ENCODE measurements at places on chromosomes 7 and 10.

GRCh38 chr10:111762114-111762513 is 421.5 kb downstream of the GPAM start:
- no peak for DNase-seq

DNA sequence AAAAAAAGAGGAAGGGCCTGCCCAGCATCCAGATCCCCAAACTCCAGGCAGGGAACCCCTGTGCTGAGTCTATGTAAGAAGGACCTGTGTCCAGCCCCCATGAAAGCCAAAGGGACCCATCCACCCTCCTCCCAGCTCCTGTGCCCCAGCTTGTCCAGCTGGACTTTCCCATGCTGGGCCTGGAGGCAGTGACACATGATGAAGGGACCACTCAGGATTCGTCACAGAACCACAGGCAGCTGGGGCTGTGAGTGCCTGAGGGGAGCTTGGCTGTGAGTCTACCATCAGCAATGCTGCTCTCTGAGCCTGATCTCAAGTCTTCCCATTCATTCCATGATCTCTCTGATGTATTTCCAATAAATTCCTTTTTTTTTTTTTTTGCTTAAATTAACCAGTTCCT is 36.2 kb upstream of the MNX1 start:
- no peak for DNase-seq

- DNase-seq: no peak
Observed at GRCh38 chr10:52615756-52616394, 156.7 kb downstream of the MBL2 start.

- DNase-seq: no peak
Observed at GRCh38 chr7:76330261-76330660, 27.8 kb downstream of the HSPB1 start.

DNA sequence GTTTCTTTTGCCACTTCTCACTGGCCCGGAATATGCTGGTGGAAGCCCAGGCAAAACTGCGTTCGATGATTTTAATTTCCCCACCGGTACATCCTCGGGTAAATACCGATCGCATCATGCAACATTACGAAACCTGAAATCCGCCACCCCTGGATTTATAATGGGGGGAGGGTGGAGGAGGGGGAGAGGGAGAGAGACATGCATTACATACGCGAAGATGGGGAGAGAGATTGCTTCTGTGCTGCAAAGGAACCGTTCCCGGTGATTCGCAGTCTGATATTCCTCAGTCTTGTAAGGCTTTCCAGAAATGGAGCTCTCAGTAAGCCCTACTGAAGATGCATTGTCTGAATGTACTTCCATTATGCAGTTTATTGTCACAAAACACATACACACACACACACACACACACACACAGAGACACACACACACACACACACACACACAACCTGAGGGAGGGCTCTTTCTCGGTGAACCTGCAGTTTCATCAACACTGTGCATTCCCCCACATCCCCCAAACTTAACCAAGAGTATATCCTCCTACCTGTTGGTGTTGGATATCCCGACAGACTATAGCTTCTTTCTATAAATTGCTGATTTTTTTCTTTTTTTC is 741 bp downstream of the GPR85 start:
- no peak for DNase-seq

- no peak for DNase-seq
Observed at GRCh38 chr7:129990403-129991192, 37.8 kb upstream of the UBE2H start.

GRCh38 chr7:44709011-44709915 is 39.4 kb upstream of the ZMIZ2 start:
- no peak for DNase-seq

DNA sequence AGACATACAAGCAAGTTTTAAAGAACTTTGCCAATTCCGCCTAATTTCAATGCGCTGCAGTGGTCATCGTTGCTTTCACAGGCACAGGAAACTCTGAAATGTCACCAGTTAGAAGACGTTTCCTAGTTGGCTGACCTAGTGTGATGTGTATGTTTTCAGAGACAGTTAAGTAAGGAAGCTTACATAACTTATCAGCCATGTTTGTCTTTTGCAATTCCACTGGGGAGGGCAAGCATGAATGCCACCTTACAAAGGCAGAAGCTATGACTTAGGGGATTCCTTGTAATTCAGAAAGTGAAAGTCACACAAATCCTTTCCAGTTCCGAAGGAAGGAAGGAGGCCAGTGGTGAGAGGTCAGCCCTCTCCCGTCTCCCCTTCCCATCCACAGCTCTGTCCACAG is 15.0 kb upstream of the NPS start:
- DNase-seq: no peak

DNA sequence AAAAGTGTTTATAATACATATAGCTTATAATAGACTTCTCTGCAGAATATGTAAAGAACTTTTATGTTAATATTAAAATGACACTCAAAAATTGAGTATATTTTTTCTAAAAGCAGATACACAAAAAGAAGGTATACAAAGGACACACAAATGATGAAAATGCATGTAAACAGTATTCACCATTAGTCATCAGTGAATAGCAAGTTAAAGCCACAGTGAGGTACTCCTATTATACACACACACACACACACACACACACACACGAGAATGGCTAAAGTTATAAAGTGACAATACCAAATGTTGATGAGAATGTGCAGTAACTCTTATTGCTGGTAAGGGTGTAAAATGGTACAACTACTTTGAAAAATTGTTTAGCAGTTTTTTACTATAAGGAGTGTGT is 92.9 kb downstream of the ITGB1 start:
- no peak for DNase-seq

- no peak for DNase-seq
Observed at GRCh38 chr10:43389867-43390266, 18.4 kb downstream of the FXYD4 start.

- DNase-seq: no peak
Observed at GRCh38 chr7:117062300-117062699, 109.0 kb downstream of the ST7 start.

DNA sequence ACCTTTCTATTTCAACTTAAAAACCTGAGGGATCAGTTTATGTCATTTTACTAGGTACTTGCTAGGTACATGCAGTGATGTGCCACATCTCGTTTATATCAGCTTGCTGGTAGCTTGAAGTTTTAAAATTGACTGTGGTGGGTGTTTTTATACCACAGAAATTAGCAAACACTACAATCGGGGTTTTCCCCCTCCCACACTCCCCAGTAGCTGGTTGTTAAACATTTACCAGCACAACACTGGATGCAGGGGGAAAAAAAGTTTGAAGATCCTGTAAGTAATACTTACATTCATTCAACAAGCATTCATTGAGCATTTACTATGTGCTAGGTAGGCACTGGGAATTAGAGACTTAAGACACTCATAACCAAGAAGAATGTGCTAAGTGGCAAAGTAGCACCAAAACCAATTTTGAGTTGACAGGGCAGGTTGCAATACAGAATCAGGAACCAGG is 32.6 kb downstream of the USP6NL start:
- no peak for DNase-seq

DNA sequence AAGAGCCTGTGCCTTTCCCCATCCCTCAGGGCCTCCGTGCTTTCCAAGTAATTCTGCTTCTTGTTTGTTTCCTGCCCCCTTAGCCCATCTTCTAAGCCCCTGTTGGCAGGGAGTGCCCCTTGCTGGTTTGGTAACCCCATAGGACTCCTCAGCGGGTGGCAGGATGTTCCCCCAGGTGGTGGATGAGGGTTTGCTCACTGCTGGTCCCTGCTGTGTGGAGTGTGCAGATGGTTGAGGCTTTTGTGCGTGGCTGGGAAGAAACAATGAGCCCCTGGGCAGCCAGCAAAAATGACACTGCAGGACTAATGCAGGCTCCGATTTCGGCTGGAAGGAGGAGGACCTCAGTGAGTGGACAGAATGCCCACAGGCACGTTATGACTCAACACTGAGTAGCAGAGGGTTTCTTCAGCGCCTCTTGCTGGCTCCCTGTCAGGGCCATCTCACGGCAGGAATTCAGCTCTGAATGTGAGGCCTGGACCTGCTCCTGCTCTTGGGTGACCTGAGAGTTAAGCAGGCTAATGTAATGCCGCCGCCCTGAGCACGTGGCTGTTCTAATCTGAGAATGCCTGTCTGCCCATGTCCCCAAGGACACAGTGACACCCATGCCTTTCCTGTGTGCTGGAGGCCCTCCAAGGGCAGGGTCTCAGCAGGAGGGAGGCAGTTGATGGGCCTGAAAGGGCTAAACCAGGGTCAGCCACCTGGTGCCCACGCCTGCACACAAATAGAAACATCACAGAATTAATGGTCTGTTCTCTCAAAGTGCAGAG is 16.6 kb downstream of the BAG3 start:
- DNase-seq: peak; percentile 63

- no peak for DNase-seq
Observed at GRCh38 chr10:93751832-93752231, 5.9 kb upstream of the LGI1 start.

DNA sequence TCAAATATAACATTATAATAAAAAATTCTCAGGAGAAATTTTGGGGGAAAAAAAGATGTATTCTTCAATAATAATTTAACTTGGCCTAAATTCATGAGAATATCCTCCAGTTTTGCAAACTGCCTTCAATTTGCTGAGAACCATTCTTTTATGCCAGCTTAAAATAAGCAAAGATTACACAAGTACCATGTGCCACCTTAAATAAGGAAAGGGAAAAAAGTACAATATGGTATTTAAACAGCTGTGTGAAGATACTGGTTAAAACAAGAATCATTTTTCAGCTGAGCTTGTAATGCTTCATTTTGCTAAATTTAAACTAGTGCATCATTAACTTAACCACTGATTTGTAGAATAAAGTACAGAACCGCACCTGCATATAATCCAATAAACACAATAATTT is 217.8 kb downstream of the LRRN3 start:
- no peak for DNase-seq

DNA sequence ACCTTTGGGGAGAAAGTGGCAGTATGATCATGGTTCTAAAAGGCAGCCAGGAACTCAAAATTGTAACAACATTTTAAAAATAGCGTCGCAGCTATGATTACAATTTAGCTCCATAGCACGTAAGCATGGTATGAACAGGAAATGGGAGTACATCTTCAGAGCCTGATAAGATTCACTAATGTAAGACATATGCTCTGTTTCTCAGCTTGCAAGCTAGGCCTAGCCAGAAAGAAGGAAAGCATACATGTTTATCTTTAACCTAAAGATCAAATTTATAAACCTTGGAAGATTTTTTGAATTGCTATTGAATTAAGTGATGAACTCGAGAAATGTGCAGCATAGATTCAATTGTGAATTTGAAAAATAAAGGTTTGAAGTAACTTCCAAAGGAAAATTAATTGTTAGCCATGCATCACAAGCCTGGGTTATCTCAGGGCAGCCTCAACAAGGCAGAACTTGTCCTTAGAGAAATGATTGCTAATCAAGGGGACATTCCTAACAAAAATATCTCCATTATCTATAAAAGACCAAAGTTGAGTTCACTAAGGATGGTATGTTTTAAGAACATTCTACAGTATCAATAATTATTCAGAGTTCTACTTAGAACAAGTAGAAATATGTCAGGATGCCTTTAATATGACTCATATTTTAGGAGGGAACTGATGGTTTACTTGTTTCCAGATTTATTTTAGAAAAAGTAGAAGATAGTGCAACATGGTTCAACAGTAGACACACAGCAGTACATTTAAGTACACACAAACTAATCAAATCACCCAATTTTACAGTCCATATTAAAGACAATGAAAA is 38.8 kb upstream of the SEPTIN7 start:
- DNase-seq: peak; percentile 9

DNA sequence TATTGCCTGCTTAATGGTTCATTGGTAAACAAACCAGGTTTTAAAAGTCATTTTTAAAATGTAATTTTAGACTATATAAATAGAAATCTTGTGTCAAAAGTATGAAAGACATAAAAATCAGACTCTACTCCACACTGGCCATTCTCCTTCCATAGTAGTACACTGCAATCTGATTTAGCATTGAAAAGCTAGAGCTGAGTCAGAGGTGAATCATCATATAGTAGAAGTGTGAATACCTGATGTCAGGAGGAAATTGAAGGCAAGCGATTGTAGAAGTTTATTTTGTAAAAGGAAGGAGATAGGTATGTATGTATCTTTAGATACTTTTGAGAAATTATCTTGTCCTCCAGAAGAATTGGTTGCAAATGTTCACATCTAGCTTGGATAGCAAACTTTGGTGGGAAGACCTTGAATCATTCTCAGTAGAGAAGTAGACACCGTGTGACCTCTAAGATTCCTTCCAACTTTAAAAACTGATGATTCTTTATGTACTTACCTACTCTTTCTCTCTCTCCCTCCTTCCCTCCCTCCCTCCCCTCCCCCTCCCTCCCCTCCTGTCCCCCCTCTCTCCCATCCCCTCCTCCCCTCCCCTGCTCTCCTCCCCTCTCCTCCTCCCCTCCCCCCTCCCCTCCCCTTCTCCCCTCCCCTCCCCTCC is 88.1 kb downstream of the BTAF1 start:
- peak; percentile 14 for DNase-seq
